ENCODE measurements at places on chromosomes 11 and 22.

- DNase-seq, result peak; percentile 79
These were observed 657 bp downstream of the ELMOD1 start for GRCh38 chr11:107591378-107592230.

DNA sequence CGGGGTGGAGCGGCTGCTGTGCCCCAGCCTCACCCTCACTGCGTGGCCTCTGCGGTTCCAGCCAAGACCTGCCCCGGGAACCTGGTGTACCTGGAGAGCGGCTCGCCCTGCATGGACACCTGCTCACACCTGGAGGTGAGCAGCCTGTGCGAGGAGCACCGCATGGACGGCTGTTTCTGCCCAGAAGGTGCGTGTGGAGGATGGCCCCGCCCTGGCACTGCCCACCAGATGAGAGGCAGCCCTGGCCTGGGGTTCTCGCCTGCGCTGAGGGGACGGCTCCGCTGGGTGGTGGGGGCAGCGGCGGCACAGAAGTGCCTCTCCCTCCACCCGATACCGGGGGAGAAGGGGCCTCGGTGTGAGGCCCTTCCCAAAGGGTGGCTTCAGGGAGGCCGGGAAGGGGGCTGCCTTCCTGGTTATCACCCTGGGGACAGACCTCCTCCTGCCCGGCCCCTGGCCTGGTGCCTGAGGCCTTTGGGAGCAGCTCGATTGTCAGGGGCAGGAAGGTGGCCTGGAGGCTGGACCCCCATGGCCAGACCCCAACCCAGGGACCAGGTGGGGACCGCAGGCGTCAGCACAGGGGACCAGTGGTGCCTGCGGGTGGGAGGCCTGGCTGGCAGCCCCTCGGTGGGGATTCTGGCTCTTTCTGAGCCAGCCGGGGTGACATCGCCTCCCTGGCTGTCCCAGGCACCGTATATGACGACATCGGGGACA, 7.1 kb downstream of the MUC2 start:
- DNase-seq, result peak; percentile 38

GRCh38 chr22:35219012-35219411, 38.3 kb upstream of the HMGXB4 start:
- peak; percentile 10 for DNase-seq

- DNase-seq, result peak; percentile 17
These were observed 41.4 kb downstream of the PPFIBP2 start for GRCh38 chr11:7555052-7555699.

- peak; percentile 75 for DNase-seq
These were observed 816.3 kb downstream of the NTM start for GRCh38 chr11:132186699-132187098.

GRCh38 chr11:117953024-117953671, 23.9 kb upstream of the TMPRSS13 start:
- peak; percentile 43 for DNase-seq

DNA sequence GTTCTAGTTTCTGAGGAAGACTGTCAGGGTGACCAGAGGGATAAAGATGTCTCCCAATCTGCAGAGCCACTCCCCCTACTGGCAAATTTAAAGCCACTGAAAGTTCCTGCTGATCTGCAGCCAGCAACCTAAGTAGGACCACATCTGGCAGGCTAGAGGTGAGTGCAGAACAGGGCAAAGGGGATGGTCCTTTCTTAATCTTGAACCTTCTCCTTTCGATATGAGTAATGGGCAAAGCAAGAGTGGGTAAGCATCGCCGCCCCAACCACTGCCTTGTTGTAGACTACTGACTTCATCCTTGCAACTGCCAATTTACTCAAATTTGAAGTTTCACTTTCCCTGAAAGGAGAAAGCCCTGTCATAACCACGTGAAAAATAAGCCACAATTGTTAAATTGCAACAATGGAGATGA, 30.7 kb downstream of the SCUBE2 start:
- DNase-seq, result peak; percentile 75

- DNase-seq, result peak; percentile 73
These were observed 3.2 kb upstream of the CSDC2 start for GRCh38 chr22:41557401-41558240.

- no peak for DNase-seq
These were observed 476.4 kb downstream of the MIAT start for GRCh38 chr22:27133681-27134314.

DNA sequence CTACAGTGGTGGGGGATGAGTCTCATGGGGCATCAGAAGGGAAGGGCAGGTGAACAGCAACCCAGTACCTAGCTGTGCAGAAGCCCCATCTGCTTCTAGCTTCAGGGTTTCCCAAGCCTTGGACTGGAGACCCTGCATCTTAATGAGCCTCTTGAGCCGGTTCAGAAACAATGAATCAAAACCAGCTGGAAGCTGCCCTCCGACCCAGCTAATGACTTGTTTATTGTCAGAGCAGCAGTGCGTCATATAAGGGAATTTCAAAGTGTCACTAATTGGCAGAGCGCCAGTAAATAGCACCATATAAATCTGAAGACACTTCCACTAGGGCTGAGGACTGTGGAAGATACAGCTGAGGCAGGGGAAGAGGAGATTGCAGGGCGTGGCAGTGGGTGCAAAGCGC, 57.5 kb downstream of the RPUSD4 start:
- DNase-seq, result no peak

DNA sequence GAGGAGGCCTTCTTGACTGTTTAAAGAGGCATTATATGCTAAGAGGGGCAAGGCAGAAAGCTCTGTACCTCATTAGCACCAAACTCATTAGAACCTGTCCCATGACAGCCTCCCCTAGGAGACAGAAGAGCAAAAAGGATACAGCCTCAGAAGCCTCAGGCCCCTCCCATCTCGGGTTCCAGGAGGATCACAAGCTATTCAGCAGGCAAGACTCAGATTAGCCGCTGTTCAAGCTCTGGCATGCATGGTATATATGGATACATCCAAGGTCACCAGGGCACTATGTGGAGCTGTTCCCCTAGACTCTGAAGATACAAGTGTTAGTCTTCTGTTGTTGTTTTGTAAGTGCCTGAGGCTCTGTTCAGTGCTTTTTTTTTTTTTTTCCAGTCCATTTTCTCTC, 32.1 kb downstream of the ATXN10 start:
- peak; percentile 65 for DNase-seq

- no peak for DNase-seq
These were observed 15.8 kb downstream of the PHLDB1 start for GRCh38 chr11:118623269-118623655.

GRCh38 chr11:30316237-30316636, 6.7 kb upstream of the ARL14EP start:
- DNase-seq, result no peak
